Hypothalamus (tissue), 51 donors: ENCODE measurements at places on chromosomes 11 and 22.
A peak's percentile ranks its signal among the peaks of the same experiment; 100 is the strongest.

DNA sequence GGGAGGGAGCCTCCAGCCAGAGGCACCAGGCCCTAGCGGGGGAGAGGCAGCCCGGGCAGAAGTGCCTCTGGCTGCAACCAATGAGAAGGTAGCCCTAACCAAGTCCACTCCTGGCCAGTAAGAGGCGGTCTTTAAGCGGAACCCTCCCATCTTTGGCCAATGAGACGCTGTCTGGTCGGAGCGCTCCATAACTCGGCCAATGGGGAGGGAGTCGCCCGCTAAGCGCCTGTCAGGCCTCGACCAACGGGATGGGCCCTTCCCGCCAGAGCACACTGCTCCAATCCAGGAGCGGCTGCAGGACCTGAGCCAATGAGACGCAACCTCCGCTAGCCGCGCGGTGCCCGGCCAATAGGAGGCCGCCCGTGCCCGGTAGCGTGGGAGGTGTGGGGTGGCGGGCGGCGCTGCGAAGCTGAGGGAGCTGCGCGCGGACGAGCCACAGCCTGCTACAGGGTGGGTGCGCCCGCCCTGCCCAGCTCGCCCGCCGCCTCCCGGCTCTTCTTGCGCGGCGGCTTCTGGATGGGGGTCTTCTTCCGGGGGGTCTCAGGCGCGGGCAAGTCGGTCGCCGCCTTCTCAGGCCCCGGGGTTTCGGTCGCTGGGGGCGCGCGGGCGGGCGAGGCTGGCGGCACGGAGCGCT is 12.6 kb downstream of the SCARF2 start:
- DNase-seq: no peak

DNA sequence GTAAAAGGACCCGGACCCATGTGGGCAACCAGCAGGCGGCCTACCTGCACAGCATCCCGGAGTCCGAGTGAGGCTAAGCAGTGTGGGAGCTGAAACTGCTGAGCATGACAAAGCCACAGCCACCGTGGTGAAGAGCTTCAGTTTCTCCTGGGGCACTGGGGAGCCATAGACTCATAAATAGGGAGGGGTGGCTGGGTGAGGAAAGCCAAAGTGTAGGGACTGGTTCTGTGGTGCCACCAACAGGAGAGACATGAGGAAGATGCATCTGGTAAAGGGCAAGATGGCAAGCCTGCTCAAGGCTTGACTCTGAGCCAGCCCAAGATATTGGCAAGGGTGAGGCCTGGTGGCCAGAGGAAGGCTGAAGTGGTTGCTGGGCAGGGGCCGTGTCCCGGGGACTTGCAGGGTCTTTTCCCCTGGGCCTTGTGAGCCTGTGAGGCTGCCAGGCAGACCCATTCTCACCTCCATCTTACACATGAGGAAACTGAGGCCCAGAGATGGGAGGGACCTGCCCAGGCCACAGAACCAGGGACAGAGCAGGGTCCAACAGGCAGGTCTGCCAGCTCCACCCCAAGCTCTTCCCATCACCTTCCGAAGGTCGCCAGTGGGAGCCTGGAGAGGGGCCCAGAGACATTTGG is 30.4 kb downstream of the CYTH4 start:
- DNase-seq: no peak

GRCh38 chr11:64643920-64644646 is 53.1 kb downstream of the SLC22A12 start:
- DNase-seq: no peak

- no peak for DNase-seq
Measured at GRCh38 chr11:76071090-76071489, 135.2 kb downstream of the WNT11 start.

- no peak for DNase-seq
Measured at GRCh38 chr22:46234969-46235368, 15.1 kb downstream of the CDPF1 start.

DNA sequence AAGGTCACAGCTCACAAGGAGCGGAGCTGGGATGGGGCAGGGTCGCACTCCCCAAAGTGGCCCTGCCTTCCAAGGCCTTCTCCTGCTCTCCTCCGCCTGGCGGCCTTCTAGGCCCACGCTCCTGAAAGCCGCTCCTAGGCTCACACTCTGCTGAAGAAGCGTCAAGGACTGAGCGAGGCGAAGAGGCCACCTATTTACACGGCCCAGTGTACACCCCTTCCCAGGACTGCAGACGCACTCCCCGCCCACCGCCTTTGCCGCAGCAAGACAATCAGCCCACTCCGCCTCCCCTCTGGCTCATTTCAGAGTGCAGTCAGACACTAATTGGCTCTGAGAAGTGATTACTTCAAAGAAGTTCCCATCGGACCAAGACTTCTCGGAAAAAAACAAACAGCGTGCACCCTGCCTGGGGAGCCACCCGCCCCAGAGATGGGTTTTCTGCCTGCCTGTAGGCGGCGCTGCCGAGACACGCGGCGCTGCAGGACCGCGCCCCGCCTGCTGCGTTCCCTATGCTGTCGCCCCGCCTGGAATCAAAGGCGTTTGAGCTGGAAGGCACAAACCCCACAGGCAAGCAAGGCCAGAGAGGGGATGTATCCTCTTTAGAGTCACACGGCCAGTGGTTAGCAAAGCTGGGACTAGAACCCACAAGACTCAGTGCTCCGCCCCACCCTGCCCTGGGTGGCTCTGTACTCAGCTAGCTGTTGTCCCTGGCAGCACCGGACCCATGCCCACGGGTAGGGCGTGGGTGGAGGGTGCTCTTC is 414.8 kb downstream of the BUD13 start:
- no peak for DNase-seq

- DNase-seq: no peak
Measured at GRCh38 chr11:28838741-28839140, 730.6 kb downstream of the METTL15 start.

- no peak for DNase-seq
Measured at GRCh38 chr11:77448269-77448668, 25.6 kb downstream of the PAK1 start.

GRCh38 chr22:40058265-40058664 is 63.5 kb downstream of the FAM83F start:
- no peak for DNase-seq

- DNase-seq: peak; percentile 84
Measured at GRCh38 chr22:23128269-23129108, 13.3 kb downstream of the RSPH14 start.

DNA sequence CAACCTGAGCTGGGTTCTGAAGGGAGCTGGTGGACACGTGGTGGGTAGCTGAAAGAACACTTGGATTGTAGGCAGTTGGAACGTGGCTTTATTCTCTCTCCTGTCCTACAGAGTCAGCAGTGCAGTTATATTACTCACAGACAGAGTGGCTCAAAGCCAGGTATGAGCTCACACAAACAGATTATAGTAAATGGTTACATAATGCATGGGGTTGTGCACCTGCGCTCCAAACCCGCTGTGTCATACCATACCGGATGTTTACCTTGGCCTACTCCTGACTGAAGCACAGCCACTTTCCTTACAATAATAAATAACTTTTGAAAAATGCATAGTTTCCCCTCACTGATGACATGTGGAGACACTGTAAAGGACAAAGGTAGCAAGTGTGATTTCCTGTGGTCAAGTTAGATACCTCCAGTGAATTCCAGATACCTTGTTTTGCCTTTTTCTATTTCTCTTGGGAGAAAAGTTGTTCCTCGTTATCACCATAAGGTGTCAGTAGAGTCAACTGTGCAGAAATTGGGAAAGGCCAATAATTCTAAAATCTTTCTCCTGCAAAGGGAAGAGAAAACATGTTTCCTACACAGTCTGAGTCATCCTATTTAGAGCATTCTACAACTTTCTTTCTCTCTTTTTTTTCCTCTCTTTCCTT is 13.5 kb downstream of the MS4A6A start:
- DNase-seq: no peak

GRCh38 chr11:46471943-46472661 is 80.5 kb upstream of the CHRM4 start:
- no peak for DNase-seq
